Hematopoietic multipotent progenitor cell treated with erythropoietin and hydrocortisone succinate and interleukin-3 and kit ligand, for 8 days (in vitro differentiated cells): ENCODE measurements at places on chromosomes 12 and 14.

- DNase-seq = no peak
Measured at GRCh38 chr14:62101189-62101588, 339.0 kb downstream of the SNAPC1 start.

DNA sequence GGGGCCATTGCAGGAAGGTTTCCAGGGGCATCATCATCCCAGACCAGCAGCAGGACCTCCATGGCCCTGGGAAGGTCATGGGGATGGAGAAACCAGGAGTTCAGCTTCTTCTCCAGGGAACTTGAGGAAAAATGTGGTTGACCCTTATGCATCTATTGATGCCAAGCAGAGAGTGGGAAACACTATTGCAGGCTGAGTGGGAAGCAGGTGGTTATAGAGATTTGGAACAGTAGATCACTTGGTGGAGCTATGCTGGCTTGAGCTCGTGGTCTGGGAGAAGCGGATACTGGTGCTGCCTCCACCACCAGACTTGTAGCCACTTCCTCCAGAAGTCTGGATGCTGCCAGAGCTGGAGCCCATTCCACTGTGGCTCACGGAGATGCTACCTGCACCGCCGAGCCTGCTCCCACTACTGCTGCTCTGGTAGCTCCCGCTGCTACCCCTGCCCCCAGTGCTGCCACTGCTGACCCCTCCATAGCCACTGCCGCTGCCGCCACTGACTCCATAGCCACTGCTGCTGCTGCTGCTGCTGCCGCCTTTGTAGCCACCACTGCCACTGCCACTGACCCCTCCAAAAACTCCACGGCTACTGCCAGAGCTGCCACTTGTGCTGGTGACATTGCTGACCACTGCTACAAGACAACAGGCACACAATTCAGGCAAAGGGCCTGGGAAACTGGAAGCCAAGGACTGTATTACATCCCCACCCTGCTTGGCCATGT lies 8.5 kb downstream of the KRT76 start:
- DNase-seq = no peak

DNA sequence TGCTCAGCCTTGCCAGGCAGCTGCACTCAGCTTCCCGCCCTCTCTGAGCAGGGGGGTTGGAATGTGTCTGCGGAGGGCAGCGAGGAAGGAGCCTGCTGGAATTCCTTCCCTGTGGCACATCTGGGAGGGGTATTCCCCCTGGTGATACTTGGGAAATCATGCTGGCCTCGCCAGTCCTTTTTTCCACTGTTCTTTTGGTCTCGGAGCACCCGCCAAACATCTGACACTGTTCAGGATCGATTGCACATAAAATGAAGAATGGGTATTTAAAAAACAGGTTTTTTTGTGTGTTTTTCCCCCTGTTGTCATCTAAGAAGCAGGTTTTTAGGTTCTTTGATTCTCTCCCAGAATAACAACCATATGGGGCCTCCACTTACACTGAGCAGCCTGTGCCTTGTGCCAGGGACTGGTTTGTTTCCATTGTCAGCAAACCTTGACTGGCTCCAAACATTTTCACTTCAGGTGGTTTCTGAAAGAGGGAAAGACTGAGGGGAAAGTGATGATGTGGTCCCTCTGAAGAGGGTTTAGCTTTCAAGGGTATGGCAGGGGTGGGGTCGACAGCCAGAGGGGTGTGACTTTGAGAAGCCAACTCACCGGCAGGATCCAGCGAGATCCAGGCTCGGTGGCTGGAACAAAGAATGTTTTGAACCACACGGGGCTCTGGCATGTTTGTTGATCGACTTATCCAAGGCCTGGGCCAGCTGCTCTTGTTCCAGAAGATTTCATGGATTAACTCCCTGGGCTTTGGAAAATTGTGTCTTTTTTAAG lies 215.1 kb downstream of the CACNA1C start:
- no peak for DNase-seq

- no peak for DNase-seq
Measured at GRCh38 chr12:15648558-15648957, 140.6 kb downstream of the EPS8 start.

- no peak for DNase-seq
Measured at GRCh38 chr12:70194076-70194475, 49.2 kb upstream of the CNOT2 start.

- no peak for DNase-seq
Measured at GRCh38 chr14:56100556-56100955, 17.7 kb upstream of the PELI2 start.

GRCh38 chr12:3604748-3605586 lies 114.0 kb downstream of the PRMT8 start:
- no peak for DNase-seq

GRCh38 chr12:53208877-53209463 lies 1.9 kb upstream of the ITGB7 start:
- no peak for DNase-seq

GRCh38 chr12:70094467-70094866 lies 148.8 kb upstream of the CNOT2 start:
- DNase-seq = no peak

DNA sequence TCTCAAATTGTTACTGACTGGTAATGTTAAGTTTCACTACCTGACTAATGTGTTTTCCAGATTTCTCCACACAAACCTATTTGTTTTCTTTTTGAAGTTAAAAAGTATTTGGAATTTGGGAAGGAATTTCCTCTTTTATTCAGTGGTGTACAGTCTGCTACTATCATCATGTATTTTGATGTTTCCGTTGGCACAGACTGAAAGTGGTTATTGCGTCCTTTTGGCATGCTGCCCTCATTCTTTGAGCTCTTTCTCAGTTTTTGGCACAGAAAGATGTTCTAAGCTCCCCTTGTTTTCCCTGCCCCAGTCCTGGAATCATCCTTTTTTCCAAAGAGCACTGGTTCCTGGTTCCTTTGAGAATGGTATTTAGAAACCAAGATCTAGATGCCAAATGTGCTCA lies 31.4 kb upstream of the RTRAF start:
- DNase-seq = no peak
